ENCODE measurements at places on chromosomes 3 and 15. TPM values are rescaled to one million over a fixed set of nuclear protein-coding genes. Genes with fewer than 3 reads are reported as not detected.

- DNase-seq = no peak
Observed at GRCh38 chr15:96728591-96728990, 398.1 kb downstream of the NR2F2 start.

DNA sequence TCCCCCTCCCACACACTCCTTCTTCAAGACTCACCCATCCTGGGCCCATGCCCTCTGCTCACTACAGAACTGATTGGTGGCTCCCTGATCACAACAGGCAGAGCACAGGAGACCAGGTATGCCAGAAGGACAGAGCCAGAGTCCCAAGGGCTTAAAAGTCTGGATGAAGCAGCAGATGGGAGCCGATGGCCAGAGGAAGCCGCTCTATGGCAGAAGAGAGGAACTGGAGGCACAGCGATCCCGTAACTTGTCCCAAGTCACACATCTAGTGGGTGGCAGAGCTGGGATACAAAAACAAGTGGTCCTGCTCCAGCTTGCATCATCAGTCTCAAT is 20.7 kb downstream of the ITGA11 start:
- DNase-seq = no peak

DNA sequence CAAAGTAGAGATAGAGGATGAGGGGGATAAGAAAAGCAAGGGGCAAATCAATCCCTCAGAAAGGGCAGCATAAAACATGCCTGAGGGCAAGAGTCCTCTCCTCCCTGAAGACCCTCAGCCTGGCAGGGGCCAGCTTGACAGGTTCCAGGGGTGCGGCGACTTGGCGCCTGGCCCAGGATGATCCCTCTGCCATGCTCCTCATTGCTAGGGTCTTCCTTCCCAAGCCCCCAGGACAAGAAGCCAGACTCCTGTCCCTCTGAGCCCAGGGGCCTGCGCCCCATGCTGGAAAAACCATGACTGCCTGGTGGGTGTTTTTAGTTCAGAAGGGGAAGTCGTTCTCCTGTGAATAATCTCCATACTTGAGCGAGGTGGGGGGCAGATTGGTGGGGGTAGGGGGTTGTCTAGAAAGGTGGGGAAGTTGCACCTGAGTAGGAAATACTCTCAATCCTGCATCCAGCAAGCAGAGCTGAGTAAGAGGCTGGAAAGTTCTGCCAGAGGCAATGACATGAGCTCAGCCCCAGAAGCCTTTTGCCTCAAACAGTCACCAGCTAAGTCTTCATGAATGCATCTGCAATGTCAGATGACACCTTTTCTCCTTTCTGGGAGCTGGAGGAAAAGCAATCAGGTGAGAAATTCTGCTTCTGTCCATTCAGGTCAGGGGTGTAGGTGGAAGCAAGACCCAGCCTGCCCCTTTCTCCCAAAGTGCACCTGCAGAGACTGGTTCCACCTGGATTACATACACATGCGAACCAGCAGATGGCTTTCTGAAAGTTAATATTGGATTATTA is 18.3 kb downstream of the SLC12A8 start:
- DNase-seq = no peak

DNA sequence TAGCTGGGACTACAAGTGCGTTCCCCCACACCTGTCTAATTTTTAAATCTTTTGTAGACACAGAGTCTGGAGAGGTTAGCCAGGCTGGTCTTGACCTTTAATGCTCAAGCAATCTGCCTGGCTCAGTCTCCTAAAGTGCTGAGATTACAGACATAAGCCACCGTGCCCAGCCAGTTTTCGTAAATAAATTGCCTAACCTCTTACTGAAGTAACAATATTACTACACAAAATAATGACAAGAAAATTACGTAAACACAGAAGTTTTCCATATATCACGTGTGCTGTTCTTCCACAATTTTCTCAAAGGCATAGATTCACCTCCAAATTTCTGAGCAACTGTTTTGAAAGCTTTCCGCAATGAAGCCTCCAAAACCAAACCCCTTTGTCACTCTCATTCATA is 58.1 kb upstream of the PROK2 start:
- no peak for DNase-seq

DNA sequence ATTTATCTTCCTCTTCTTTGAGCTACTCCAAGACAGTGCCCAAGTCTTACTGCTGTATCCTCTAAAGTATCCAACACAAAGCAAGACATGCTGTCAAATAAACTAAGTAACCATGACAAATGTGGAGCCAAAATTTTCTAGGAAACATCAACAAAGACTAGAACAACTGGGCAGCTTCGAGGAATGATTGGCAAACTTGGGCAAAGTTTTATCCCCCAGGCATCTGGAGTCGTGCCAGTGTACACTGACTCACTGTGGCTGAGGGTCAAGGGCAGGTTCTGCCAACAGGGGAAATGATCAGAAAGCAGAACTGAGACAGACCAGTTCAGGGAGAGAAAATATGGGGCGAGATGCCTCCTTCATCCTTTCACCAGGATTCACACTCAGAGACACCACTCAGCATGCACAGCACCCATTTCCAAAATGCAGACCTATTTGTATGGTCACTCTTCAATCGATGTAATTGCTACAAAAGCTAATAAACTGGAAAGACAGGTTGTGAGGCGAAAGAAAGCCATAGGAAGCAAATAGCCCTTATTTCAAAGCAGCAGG is 65.8 kb downstream of the MB21D2 start:
- no peak for DNase-seq

GRCh38 chr15:69517052-69517451 is 64.4 kb downstream of the RPLP1 start:
- DNase-seq = no peak

DNA sequence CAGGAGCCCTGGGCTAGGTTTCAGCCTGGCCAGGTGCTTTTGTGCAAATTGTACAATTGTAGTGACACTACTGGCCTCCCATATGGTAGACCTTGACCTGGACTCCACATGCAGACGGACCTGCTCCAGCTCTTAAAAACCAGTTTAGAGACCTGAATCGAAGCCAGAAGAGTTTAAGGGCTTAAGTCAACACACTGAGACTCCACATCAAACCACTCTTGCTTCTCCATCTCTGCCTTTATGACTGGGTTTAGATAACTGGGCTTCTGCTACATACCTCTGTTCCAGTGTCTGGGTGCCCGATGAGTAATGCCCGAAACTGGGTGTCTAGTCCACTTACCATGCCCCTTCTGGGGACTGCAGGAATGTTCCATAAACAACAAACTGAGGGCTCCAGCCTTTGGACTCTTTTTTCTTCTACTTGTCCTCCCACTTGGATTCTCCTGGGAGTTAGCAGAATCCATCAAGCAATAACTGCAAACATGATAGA is 32.8 kb downstream of the TMEM212 start:
- no peak for DNase-seq

The PLA2G4E gene
- total RNA-seq = not detected

Data from T-helper 17 cell (primary cell).